Immature natural killer cell (primary cell): ENCODE measurements at places on chromosomes 16 and 17.

- no peak overlapping the region for H3K27ac ChIP-seq
- DNase-seq = no peak
- no peak overlapping the region for H3K4me3 ChIP-seq
- H3K4me1 ChIP-seq = peaks cover 11% of the 10 kb centered on the region
- H3K27me3 ChIP-seq = peaks cover 4% of the 10 kb centered on the region
- H3K36me3 ChIP-seq = peaks cover 12% of the 10 kb centered on the region
These were observed 5.5 kb upstream of the MED11 start for GRCh38 chr17:4725646-4726310.

- H3K4me1 ChIP-seq = no peaks in the 10 kb centered on the region
- no peak for DNase-seq
- no peak overlapping the region for H3K27ac ChIP-seq
- no peaks in the 10 kb centered on the region for H3K36me3 ChIP-seq
These were observed 64.5 kb upstream of the HSBP1 start for GRCh38 chr16:83743241-83743640.

DNA sequence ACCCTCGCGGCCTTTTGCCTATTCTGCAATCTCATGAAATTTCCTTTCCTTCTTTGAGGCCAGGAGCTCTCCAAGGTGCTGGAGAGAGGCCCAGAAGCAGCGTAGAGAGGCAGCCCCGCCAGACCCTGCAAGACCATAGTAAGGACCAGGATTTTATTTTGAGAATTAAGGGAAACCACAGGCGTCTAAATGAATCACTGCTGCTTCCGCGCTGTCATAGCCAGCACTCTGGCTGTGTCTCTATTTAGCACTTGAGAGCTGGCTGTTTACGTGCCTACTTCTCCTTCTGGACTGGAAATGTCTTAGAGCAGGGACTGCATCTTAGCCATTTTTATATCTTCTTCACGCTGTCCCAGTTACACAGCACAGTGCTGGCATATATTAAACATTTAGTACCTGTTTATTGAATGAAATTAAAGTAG lies 37.6 kb upstream of the PIRT start:
- peaks cover 10% of the 10 kb centered on the region for H3K27me3 ChIP-seq
- H3K36me3 ChIP-seq = no peaks in the 10 kb centered on the region

GRCh38 chr17:34386697-34387550 lies 23.9 kb upstream of the CCL1 start:
- H3K4me3 ChIP-seq = no peak overlapping the region
- no peak for DNase-seq
- H3K36me3 ChIP-seq = no peaks in the 10 kb centered on the region
- peaks cover 17% of the 10 kb centered on the region for H3K27me3 ChIP-seq

DNA sequence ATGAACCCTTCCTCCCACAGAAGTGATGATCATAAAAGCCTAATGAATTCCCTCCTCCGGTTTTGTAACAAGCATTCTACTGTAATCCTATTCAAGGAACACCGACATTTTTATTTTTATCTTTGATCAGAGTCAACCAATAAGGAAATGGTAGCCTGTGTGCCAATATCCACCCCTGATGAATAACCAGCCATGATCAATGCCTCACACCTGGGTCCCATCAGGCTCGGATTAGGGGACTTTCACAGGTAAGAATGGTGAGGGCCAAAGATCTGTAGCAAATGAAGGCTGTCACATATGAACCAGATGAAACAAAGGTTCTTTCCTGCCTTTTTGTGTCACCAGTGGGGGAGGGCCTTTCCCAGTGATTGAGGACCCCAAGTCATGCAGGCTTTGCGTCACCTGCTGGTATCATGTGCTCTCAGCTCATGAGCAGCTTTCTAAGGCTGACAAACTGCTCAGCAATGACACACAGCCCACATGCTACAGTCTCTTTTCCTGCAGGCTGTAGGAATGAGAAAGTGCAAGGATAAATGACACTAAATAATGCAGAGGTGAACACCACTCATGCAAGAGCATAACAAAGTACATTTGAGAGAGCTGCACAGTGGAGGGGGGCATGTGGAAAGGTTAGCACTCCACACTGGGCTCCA lies 34.9 kb downstream of the TOM1L2 start:
- H3K4me3 ChIP-seq = no peak overlapping the region
